Fibroblast of the aortic adventitia (primary cell): ENCODE measurements at places on chromosomes 12 and 14. TPM values are rescaled to one million over a fixed set of nuclear protein-coding genes. Genes with fewer than 3 reads are reported as not detected.

Gene FAIM2
- total RNA-seq, result 12.9 and 13.8 TPM in 2 replicates

DNA sequence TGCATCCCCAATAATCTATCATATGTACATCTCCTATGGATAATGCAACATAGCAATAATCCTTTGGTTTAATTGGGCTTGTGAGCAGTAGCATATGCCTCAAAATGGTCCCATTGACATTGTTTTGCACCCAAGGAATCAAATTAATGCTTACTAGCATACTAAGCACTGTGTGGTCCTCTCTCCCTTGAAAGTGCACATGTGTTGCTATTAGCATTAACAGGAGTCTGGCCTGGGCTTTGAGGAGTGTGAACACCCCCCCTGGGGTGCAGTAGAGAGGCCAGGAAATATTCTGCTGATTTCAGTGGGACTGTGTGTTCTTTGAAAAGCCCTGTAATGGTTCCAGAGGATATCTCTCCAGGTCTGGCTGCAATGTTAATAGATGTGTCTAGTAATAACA is 1148.4 kb downstream of the VRK1 start:
- DNase-seq, result no peak

DNA sequence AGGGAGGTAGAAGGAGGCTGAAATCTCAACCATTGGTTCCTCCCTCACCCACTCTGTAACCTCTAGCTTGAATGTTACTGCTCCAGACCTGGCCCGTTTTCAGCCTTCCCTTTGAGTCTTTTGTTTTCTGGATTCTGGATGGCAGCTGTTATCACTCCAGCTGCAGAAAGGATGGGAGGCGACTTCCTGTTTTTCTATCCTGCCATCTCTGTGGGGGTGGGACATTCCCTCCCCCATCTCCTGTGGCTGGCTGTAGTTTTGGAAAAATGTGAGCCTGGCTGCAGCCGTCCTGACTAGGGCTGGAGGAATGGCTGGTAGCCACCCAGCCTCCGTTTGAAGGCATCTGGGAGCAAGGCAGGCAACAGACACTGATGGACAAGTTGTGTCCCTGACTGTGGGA is 2.9 kb upstream of the PPFIBP1 start:
- peak; percentile 95 for DNase-seq

GRCh38 chr12:62006076-62006732 is 254.0 kb upstream of the USP15 start:
- DNase-seq, result peak; percentile 42

GRCh38 chr14:92649934-92650545 is 98.4 kb downstream of the LGMN start:
- peak; percentile 86 for DNase-seq

DNA sequence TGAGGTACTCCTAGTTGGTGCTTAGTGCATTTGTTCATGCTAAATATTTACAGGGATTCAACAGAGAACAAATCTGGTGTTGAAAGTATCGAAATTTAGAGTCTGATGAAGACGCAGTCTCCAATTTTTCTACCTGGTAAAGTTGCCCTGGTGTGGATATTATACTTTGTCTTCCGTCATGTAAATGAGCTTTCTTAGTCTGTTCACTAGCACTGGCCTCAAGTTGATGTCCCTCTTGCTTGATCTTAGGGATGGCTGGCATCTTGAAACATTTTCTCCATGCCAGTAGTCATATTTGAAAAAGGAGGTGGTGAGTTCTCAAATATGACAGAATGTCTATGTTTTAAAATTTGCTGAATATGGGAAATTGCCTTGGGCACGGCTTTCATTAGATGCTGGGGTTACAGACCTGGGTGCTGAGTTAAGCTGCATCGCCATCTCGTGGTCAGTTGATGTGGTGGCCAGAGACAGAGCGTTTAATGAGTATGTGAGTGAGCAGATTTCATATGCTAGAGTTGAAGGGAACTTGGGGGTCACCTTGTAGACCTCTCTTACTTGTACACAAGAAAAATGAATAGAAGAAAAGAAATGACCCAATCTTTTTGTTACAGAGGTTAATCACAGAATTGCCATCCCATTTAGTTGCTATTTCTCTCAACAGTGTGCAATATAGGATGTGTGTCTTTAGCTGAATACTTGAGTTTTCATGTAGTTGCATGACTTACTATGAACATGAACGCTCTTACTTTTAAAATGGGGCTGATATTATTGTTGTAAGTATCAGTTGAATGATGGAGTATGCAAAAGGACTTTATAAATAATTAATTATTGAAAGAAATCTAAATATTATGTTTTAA is 172.8 kb upstream of the DCN start:
- DNase-seq, result peak; percentile 87

DNA sequence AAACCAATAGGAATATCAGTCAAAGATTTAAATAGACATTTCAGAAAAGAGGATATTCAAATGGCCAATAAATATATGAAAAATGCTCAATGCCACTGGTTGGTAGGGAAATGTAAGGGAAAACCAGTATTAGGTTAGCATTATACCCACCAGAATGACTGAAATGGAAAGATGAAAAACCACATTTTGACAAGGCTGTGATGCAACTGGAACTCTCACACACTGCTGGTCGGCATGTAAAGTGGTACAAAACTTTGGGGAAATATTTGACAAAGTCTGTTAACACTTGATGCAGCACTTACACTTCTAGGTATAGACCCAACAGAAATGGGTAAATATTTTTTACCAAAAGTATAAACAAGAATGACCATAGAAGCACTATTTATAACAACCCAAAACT is 163.2 kb upstream of the C14orf180 start:
- no peak for DNase-seq

GRCh38 chr12:124940393-124941169 is 26.1 kb upstream of the UBC start:
- peak; percentile 87 for DNase-seq

DNA sequence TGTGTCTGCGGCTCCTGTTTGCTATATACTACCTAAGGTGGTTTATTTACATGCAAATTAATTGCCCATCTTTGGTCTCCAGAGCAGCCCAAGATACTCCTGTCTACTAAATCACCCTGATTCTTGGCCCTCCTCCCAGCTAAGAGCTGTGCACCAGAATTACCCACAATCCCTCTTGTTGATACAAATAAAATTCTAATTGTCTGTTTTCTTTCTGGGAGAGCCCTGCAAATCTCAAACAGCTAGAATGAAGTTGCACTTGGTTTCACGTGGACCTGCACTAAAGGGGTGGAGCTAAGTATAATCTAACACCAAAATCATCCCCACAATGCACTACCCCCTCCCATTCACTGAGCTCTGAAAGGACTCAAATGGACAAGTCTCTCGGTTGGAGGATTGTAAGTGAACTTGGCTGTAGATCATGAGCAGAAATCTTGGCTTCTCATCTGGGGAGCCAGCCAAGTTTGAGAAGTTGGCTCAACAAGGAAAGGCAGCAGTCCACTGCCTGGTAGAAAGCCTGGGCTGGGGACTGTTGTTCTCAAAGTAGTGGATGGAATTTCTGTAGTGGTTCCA is 6.6 kb downstream of the MAX start:
- DNase-seq, result peak; percentile 97
